ENCODE measurements at places on chromosomes 3 and 15. TPM values are rescaled to one million over a fixed set of nuclear protein-coding genes. Genes with fewer than 3 reads are reported as not detected.

Gene AGBL1
- total RNA-seq, result 6.5 TPM

Gene NME9
- total RNA-seq, result not detected

Gene ALDH1L1
- 3.3 TPM for total RNA-seq

Gene LMOD3
- 0.12 TPM for total RNA-seq

Gene CCDC66
- 25.0 TPM for total RNA-seq

Gene DISP2
- 6.5 TPM for total RNA-seq

Gene AHSG
- not detected for total RNA-seq

DNA sequence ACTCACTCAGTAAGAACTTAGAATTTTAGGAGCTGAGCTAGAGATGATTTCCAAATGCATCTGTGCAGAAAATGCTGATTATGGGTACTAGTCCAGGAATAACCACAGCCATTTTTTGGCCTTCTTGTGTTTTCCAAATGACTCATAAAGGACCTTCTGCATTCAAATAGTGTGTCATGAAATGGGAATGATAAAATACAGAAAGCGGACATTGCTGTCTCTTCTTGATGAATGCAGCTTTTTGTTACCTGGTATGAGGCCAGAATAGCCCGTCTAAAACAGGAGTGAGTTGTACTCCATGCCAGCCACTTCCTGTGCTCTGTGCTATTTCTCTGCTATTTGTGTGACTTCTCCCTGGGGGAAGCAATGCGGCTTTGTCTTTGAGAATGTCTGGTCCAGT, 20.5 kb upstream of the FRMD5 start:
- H3K4me1 ChIP-seq, result no peaks in the 10 kb centered on the region
- DNase-seq, result no peak
- H3K36me3 ChIP-seq, result no peaks in the 10 kb centered on the region
- H3K4me3 ChIP-seq, result no peak overlapping the region
- H3K27ac ChIP-seq, result no peak overlapping the region

- no peak overlapping the region for H3K4me3 ChIP-seq
- no peak overlapping the region for H3K27ac ChIP-seq
- H3K27me3 ChIP-seq, result no peaks in the 10 kb centered on the region
- peaks cover 14% of the 10 kb centered on the region for H3K4me1 ChIP-seq
- DNase-seq, result no peak
These were observed 23.1 kb downstream of the CD47 start for GRCh38 chr3:108067768-108068167.

DNA sequence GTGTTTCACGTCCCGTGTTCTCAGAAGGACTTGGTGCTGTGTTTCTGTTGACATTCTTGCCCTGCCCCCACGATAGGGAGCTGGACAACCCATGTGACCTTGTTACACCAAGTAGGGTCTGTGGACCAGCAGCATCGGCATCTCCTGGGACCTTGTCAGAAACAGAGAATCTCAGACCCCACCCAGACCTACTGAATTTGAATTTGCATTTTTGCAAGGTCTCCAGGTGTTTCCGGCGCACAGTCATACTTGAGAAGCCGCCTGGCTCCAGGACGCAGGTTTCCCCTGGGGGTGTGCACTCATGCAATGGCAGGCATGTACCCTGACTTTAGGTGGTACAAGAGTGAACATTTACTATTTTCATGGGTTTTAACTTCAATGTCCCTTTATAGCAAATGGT, 117.9 kb downstream of the TLE3 start:
- no peak overlapping the region for H3K4me3 ChIP-seq
- no peak for DNase-seq
- no peaks in the 10 kb centered on the region for H3K36me3 ChIP-seq
- H3K27ac ChIP-seq, result no peak overlapping the region

DNA sequence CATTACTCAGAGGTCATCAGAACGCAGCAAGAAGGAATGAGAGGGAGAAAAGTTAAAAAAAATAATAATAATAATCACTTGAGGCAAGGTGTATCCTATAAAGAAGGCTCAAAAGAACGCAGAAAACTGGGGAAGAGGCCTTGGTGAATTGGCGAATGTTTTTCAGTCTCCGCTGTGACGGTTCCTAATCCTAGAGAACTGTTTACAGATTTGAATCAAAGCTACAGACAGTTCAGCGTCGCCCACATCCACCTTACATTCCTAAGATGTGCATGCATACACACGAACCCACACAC, 634 bp downstream of the ZMAT3 start:
- peak overlapping the region; percentile 80 for H3K4me3 ChIP-seq
- peak overlapping the region; percentile 91 for H3K27ac ChIP-seq
- H3K27me3 ChIP-seq, result no peaks in the 10 kb centered on the region
- DNase-seq, result no peak

DNA sequence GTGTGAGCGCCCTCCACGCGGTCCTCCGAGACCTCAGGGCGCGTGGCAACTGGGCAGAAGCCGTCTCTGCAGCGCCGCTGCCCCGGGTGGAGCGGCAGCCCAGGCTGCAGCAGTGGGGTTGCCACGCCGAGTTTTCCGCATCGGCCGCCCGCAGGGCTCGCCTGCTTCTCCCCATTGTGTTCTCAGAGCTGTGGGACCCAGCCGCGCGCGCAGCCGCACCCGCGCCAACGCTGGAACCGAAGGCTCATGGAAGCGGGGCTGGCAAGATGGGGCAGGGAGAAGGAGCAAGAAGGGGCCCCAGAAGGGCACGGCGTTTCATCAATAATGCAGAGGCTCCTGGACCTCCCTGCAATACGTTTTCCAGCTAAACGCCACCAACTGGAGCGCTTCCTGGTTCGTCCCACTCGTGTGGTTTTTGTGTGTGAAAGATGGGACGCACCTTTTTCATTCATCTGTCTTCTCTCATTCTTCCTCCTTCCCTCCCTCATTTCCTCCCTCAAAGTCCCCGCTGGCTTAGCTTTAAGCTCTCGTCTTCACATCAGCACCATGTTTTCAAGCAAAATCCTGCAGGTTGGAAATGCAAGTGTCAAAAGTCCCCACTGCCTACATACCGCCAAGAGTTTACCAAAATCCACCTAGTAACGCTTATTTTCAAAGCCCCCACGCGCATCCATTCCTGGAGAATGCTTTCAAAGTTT, 1.2 kb downstream of the ROBO1 start:
- H3K27ac ChIP-seq, result no peak overlapping the region
- peaks cover 12% of the 10 kb centered on the region for H3K27me3 ChIP-seq
- H3K4me3 ChIP-seq, result no peak overlapping the region
- no peaks in the 10 kb centered on the region for H3K36me3 ChIP-seq

- H3K27me3 ChIP-seq, result no peaks in the 10 kb centered on the region
- H3K4me1 ChIP-seq, result no peaks in the 10 kb centered on the region
- no peaks in the 10 kb centered on the region for H3K36me3 ChIP-seq
- DNase-seq, result no peak
- H3K27ac ChIP-seq, result no peak overlapping the region
These were observed 631.1 kb upstream of the CFAP20DC start for GRCh38 chr3:59680919-59681318.

DNA sequence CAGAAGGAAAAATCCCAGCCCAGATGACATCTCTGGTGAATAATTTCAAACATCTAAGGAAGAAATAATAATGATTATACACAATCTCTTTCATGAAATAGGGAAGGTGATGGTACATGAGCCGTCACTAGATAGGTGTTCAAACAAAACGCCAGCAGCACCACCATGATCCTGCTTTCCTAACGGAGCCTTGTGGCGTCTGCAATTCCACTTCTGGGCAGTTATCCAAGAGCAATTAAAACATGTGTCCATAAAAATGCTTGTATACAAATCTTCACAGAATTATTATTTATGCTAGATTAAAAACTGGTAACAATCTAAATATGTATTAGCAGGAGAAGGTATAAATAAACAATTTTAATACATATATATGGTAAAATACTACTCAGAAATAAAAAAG, 33.7 kb downstream of the RTP4 start:
- H3K27ac ChIP-seq, result no peak overlapping the region
- H3K4me3 ChIP-seq, result no peak overlapping the region
- DNase-seq, result no peak
- H3K4me1 ChIP-seq, result no peaks in the 10 kb centered on the region
- no peaks in the 10 kb centered on the region for H3K36me3 ChIP-seq

DNA sequence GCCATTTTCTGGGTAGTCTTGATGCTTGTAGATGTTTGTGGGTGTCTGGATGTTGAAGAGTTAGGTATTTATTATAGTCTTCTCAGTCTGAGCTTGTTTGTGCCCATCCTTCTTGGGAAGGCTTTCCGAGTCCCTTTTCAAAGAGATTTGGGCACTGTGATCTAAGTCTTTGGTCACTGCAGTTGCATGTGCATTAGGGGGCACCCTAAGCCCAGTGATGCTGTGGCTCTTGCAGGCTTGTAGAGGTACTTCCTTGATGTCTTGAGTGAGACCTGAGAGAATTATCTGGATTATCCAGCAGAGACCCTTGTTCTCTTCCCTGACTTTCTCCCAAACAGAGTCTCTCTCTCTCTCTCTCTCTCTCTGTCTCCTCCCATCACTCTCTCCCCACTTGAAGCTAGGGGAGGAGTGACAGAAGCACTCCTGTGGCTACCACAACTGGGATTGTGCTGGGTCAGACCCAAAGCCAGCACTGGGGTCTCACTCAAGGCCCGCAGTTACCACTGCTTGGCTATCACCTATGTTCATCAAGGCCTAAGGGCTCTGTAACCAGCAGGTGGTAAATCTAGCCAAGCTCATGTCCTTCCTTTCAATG, 68.5 kb downstream of the TMCO5A start:
- H3K27me3 ChIP-seq, result no peaks in the 10 kb centered on the region
- no peak overlapping the region for H3K27ac ChIP-seq
- peak; percentile 72 for DNase-seq
- no peak overlapping the region for H3K4me3 ChIP-seq

DNA sequence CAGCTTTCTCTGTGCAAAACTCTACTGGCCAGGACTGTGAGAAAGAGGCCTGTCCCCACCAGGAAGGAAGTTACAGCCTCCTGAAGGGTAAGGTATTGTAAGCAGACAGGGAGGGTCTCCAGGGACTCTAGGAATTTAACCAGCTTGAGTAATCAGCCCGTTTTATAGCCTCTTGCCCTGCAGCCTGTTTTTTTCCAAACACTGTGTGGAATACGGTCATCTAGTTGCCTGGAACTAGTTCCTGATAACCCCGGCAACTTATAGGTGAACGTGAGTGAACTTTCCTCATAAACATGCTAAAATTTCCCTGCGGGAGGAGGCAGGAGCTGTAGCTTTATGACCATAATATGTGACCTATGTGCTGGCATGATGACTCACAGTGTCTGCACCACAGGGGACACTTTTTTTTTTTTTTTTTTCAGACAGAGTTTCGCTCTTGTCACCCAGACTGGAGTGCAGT, 60.1 kb upstream of the DAZL start:
- no peaks in the 10 kb centered on the region for H3K4me1 ChIP-seq
- H3K27ac ChIP-seq, result no peak overlapping the region
- peaks cover 4% of the 10 kb centered on the region for H3K27me3 ChIP-seq
- H3K36me3 ChIP-seq, result no peaks in the 10 kb centered on the region
- H3K4me3 ChIP-seq, result no peak overlapping the region

DNA sequence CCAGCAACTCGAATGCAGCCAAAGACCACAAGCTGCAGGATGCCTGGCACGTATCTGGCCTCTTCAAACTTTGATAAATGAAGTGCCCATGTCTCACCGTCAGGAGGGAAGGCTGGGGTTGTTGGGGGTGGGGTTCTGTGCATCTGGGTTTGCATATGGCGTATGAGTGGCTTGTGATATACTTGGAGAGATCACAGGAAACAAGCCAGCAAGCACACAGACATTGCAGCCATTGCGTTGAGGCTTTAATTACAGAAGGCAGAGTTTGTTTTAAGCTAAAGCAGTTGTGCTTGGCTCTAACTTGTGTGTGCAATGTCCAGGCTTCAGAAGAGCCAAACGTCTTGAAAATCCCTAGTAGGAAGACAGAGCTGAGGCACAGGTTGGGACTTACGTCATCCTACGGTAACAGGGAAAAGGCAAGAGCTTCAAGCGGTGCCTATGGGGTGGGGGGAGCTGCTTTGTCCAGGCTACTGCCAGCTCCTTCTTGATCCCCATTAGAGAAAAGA, 109.2 kb downstream of the ASB7 start:
- H3K36me3 ChIP-seq, result no peaks in the 10 kb centered on the region
- H3K27ac ChIP-seq, result no peak overlapping the region
- DNase-seq, result no peak
- H3K4me1 ChIP-seq, result peaks cover 17% of the 10 kb centered on the region
- H3K27me3 ChIP-seq, result no peaks in the 10 kb centered on the region

Data from upper lobe of right lung (tissue), 1 donor.